Hypothalamus (tissue), 51 donors: ENCODE measurements at places on chromosomes 4 and X.

DNA sequence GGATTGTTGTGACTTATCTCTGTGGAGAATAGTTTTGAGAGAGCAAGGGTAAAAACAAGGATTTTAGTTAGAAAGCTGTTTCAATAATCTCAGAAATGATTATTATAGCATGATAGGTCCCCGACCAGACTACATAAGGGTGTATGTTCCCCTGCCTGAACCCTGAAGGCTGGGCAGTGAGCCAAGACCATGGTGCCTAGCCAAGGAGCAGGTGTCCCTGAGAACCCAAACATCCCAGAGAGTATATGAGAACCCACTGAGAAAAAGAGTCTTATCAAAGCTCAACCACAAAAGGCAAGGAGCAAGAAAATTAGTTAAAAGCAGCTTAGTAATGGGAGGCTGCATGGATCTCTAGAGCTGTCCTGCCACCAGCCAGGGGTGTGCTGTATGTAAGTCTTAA lies 94.9 kb upstream of the UNC5C start:
- DNase-seq = no peak

DNA sequence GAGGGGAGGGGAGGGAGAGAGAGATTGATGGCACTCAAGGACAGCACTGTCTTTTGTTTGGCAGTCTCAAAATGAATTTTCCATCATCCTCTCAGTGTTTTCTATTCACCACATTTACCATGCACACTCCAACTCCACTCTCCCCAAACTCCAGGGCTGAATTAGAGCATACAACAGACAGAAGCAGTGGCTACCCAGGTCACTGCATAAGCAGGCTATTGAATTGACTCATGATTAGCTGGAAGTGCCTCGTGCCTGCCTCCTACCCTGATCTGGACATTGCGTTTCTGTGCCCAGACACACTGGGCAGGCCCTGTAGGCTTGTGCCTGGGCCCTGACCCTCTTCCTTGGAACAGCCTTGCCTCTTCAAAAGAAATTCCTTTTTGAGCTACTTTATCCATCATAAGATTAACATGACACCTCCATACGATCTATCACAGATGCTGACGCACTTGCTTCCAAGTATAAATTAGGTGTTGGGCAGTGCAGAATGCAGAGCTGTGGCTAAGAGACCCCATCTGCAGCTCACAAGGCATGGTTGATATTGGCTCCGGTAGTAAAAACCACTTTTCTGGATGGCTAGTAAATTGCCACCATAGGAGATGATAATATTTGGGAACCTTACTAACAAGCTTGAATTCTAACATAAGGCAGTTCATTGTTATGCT lies 752.9 kb downstream of the RPA4 start:
- DNase-seq = no peak

- DNase-seq = no peak
These were observed 82.7 kb upstream of the GPM6B start for GRCh38 chrX:13899607-13900006.

- DNase-seq = no peak
These were observed 803.5 kb downstream of the NLGN4X start for GRCh38 chrX:5425119-5425518.

DNA sequence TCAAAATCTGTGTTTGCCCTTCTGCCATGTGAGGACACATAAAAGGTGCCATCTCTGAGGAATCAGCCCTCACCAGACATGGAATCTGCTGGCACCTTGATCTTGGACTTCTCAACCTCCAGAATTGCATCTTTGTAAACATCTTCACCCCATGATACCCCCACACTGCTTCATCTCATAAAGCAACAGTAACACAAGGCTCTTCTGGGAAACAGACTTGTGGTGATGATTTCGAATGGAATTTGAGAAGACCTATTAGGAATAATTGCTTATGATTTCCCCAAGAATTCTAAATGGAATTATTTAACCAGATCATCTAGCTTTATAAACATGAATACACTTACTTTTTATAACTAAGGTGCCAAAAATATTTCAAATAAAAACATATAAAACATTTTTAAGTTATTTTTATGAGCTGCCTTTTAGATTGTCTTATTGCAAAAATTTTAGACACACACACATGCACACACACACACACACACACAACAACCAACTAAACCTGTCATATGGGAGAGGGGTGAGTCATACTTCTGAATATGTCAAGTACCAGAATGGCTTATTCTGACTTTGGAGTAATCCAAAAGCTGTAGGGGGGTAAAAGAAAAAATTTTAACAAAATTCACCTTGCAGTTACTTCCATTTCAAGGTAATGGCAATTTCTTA lies 82.0 kb downstream of the USP46 start:
- no peak for DNase-seq

DNA sequence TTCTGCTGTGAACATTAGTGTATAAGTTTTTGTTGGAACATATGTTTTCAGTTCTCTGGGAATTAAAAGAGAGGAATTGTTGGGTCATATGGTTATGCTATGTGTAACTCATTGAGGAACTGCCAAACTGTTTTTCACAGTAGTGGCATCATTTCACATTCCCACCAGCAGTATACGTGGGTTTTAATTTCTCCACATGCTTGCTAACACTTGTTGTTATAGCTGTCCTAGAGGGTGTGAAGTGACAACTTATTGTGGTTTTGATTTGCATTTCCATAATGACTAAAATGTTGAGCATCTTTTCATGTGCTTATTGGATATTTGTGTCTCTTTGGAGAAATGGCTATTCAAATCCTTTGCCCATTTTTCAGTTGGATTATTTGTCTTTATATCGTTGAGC lies 13.7 kb downstream of the APELA start:
- no peak for DNase-seq

GRCh38 chrX:118847676-118848075 lies 24.1 kb downstream of the ZCCHC12 start:
- DNase-seq = no peak
